ENCODE measurements at places on chromosomes 7 and 10.

GRCh38 chr7:110943701-110944345 is 147.1 kb upstream of the LRRN3 start:
- DNase-seq = no peak

- no peak for DNase-seq
Measured at GRCh38 chr10:50635286-50635685, 11.5 kb upstream of the SGMS1 start.

DNA sequence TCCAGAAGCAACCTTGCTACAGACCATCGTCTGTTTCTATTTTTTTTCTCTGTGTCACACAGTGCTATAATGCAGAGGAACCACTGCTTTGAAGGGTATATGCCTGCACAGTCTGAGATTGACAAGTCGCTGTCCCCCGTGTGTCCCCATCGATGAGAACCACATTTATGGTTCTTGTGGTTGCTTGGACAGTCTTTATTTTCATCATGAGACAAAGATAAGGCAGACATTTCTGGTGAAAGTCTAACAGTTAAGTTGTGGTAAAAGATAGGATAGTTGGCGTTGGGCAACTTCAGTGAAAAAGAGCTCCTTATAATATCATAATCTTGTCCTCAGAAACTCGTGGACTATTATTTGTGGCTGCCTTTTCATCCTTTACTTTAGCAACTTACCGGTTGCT is 6.3 kb upstream of the AKR1E2 start:
- no peak for DNase-seq

DNA sequence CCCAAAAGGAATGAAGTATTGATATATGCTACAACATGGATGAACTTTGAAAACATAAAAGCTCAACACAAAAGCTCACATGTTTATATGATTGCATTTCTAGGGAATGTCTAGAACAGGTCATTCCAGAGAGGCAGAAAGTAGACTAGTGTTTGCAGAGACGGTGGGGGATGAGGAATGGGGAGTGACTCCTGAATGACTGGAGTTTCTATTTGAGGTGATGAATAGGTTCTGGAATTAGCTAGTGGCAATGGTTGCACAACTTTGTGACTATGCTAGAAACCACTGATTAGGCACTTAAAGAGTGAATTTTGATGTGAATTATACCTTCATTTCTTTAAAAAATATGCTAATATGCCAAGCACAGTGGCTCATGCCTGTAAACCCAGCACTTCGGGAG is 6.9 kb downstream of the KPNA7 start:
- no peak for DNase-seq

GRCh38 chr7:19333706-19334105 is 188.5 kb upstream of the FERD3L start:
- no peak for DNase-seq

DNA sequence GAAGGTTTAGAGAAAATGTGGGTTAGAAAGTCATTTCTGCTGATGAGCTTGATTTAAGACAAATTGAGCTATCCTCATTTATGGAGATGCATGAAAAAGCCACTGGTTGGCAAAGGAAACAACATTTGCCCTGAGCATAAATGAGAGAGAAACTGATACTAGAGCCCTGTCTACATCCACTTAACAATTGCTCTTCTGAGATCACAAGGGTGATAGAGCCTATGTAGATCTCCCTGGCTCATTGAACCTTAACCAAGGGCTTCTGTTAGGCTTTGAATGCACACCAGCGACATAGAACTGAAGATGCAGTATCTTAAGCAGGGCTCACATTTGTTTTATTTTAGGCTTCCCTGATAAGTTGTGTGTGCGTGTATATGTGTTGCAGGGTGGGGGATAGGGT is 35.0 kb downstream of the GPR141 start:
- DNase-seq = no peak

DNA sequence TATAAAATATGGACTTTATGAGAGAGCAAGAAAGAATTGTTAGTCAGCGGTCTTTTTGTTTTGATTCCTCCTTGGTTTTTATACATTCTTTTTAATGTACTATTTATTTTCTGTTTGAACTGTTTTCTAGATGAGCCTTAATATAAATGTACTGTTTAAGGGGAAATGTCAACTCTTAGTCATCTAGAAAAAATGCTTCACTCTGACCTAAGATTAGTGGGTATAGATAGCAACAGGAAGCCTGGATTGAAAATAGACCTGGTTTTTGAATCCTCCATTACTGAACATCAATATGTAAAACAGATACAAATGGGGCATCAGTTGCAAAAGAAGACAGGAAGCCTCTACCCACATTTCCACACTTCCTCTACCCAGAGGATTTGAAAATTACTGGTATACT is 87.8 kb downstream of the CHRM2 start:
- DNase-seq = no peak

Data from GM12878 (cell line).